ENCODE measurements at places on chromosomes 7 and 10. TPM values are rescaled to one million over a fixed set of nuclear protein-coding genes. Genes with fewer than 3 reads are reported as not detected.

Gene GDF2
- not detected for total RNA-seq

Gene FRAT1
- 1.8 TPM for total RNA-seq

Gene BTBD16
- total RNA-seq, result 0.58 TPM

Gene NPC1L1
- 0.06 TPM for total RNA-seq

Gene FAM221A
- 0.60 TPM for total RNA-seq

Gene MCM10
- 23.2 TPM for total RNA-seq

Gene STAMBPL1
- total RNA-seq, result 31.2 TPM

Gene IKZF5
- total RNA-seq, result 5.2 TPM

Gene SPDYE2
- not detected for total RNA-seq
